ENCODE measurements at places on chromosomes 2 and 18. TPM values are rescaled to one million over a fixed set of nuclear protein-coding genes. Genes with fewer than 3 reads are reported as not detected.

GRCh38 chr18:50674307-50674980, 114.6 kb downstream of the MAPK4 start:
- no peak for DNase-seq

- no peak for DNase-seq
Observed at GRCh38 chr2:144595279-144595678, 75.4 kb upstream of the ZEB2 start.

Gene CTLA4
- total RNA-seq = 0.39 TPM

DNA sequence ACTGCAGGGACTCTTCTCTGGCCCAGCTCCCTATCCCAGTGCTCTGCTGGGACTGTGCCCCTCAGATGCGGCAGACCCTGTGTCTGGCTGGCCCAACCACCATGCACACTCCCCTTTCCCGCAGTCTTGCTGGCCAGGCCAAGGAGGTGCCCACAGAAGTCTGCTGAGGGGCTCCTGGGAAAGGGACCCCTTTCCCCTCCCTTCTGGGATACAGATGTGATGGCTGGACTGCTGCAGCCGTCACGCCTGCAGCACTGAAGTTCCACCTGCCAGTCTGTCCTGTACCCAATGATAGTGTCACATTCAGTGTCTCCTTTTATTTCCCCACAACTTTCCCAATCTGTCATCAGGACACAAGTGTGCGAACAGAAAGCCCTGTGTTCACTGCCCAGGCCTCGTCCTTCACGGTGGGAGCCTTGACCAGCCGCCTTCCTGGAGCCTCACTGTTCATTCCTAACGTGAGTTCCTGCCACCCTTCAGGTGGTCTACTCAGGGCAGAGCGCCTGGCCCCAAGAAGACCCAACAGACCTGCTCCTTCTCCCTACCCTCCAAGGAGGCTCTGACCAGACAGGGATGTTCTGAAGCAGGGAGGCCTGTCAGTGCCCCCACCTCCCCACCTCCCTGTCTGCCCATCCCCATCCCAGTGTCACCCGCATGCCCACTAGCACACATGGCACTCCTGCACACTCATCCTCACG, 47.1 kb downstream of the ANKMY1 start:
- DNase-seq = no peak

Gene SEH1L
- 44.1 TPM for total RNA-seq

Gene UGT1A5
- total RNA-seq = 3.7 TPM

Gene GRHL1
- 2.3 TPM for total RNA-seq

DNA sequence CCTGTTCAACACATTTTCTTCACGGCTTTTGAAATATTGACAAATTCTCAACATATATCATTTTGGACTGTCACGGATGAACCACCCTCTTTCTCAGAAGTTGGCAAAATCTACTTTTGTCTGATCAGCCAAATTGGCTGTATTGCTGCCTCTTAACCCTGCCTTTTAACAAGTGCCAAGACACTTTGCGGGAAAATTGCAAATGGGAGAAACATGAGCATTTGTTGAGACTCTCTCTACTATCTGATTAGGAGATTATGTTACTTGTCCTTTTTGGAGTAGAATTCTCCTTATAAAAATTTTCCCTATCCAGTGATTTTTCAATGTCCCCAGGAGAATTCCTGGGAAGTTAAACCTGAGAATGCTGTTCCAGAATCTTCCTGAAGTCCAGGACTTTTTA, 256.2 kb upstream of the ZSWIM2 start:
- DNase-seq = no peak

DNA sequence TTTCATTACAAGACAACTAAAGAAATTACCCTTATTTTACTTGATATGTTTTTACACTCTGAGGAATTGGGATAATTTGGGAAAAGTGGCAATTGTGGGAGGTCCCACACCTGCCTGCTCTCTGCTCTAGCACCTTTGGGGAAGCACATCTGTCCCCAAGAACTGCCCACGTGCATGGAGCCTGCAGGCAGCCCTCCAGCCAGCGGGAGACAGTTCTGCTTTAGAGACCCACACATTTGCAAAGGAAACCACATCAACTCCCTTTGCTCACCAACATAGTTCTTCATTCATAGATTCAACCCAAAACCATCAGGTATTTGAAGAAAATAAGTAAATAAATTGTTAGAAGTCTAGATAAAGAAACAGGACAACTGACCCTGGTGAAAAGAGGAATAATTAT, 239.9 kb upstream of the ID2 start:
- no peak for DNase-seq

DNA sequence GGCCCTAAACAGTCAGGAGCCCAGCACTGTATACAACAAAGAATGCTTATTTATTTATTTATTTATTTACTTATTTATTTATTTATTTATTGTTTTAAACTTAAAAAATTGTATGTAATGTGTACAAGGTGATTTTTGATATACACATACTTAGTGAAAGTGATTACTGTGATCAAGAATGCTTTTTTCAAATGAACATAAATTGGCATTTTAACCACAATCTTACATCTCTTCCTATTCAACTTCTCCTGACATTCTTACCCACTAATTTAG, 776.6 kb downstream of the TSN start:
- DNase-seq = no peak

DNA sequence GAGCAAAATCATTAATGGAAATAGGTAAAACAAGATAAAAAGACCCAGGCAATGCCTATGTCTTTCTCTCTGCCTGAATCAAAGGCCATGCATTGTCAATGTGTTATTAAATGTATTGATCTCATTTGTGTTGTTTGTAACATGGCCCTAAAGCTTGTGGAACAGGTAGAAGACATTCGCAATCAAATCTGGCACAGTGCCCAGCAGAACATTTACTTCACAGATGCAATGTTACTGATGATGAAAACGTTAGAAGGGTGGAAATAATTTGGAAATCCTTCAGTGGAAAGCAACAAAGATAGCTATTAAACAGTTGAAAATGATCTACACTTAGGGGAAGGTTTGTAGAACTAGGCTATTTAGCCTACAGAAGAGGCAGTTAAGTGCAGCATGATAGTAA, 368.2 kb downstream of the EPHA4 start:
- DNase-seq = no peak

- no peak for DNase-seq
Observed at GRCh38 chr2:220704081-220704480, 868.0 kb downstream of the EPHA4 start.

DNA sequence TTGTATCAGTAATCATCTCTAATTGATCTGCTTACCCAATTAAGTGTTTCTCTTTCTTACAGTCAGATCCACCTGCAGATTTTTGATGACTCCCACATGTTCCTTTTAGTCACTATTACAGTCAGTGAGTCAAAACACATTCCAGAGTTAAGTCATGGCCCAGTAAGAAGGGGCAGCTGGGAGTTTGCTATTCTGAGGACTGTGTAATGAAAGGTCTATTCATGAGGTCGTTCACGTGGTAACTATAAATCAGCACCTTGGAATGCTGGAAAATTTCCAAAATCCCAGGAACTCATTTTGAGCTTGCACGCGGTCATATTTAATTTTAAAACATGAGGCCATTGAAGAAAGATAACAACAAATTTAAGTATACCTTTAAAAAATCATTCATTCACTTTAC, 252.5 kb downstream of the XIRP2 start:
- DNase-seq = no peak

DNA sequence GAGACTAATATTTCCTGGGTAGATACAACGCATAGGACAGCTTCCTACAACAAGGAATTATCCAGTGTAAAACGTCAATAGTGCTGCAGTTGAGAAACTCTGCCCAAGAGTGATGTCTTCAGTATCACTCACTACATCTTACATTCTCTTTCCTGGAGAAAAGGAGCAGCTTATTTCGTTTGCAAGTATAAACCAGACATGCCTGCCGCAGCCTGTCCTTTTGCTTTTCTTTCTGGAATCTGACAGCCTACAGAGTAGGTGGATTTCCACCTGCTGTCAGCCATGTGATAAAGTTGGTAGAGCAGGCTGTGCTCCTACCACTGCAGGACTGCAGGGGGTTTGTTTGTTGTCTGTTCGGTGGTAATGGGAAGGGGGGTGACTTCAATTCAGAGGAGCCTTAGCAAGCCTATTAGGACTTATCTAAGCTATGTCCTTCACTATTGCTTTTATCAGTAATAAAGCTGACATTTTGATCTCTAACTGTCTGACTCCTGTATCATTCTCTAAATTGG, 439.1 kb downstream of the GRB14 start:
- DNase-seq = no peak

Gene IGFBP5
- total RNA-seq = 135 TPM

- no peak for DNase-seq
Observed at GRCh38 chr2:186572705-186573104, 17.2 kb upstream of the ITGAV start.

DNA sequence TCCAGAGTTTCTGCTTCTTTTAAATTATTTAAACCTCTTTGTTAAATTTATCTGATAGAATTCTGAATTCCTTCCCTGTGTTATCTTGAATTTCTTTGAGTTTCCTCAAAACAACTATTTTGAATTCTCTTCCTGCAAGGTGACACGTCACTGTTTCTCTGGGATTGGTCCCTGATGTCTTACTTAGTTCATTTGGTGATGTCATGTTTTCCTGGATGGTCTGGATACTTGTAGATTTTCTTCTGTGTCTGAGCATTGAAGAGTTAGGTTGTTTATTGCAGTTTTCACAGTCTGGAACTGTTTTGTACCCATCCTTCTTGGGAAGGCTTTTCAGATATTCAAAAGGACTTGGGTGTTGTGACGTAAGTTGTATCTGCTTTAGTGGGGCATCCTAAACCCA, 172.3 kb upstream of the KCNJ3 start:
- no peak for DNase-seq

GRCh38 chr2:225097035-225097434, 54.8 kb upstream of the DOCK10 start:
- no peak for DNase-seq

Measured in left colon (tissue), 2 donors.